Urothelium cell line (cell line): ENCODE measurements at places on chromosomes 2 and 18.
A peak's percentile ranks its signal among the peaks of the same experiment; 100 is the strongest.

DNA sequence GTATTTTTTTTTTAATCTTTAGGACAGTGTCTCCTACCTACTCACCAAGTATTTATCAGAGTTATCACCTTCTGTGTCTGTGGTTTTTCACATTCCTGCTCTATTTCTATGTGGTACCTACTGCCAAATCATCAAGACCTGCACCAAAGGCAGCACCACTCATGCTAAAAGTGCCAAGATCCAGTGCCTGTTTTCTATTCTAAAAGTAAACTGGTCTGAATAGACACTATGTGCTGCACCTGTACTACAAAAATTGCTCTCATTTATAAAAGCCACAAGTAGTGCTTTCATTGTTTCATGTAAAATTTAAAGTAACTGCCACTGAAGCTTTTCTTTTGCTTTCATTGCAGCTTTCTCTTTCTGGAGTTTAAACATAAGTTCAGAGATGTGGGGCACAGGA lies 103.9 kb upstream of the GULP1 start:
- DNase-seq = no peak

GRCh38 chr2:241067501-241068135 lies 34.5 kb downstream of the MTERF4 start:
- no peak for DNase-seq

- no peak for DNase-seq
Observed at GRCh38 chr2:48510329-48510728, 19.6 kb upstream of the STON1 start.

- no peak for DNase-seq
Observed at GRCh38 chr18:4181086-4181485, 274.0 kb downstream of the DLGAP1 start.

GRCh38 chr18:48634975-48635374 lies 96.1 kb downstream of the CTIF start:
- no peak for DNase-seq

DNA sequence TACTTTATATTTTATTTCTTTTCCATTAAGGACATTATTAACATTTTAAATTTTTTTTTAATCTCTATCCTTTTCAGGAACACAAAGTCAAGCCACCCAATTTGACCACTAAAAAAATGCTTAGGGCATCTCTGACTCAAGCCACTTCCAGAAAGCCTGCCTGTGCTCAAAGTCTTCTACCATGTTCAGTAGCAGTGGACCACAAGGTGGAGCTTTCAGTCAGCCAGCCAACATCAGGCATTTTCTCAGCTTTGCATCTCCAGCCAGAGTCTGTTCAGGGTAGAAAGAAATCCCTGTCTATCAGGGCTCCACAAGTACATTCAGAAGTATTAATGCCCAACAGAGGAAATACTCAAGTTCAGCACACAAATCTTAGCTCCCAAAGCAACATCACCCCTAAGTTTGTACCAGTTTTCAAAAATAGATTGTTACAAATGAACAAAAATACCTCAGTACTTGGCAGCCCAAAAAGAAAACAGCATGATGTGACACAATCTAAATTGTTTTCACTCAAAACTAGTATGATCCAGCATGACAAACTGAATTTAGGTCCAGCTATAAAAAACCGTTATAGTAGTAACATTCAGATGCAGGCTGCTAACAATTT lies 37.6 kb downstream of the C18orf63 start:
- peak; percentile 55 for DNase-seq

GRCh38 chr2:38251940-38252339 lies 125.1 kb downstream of the ATL2 start:
- DNase-seq = no peak

DNA sequence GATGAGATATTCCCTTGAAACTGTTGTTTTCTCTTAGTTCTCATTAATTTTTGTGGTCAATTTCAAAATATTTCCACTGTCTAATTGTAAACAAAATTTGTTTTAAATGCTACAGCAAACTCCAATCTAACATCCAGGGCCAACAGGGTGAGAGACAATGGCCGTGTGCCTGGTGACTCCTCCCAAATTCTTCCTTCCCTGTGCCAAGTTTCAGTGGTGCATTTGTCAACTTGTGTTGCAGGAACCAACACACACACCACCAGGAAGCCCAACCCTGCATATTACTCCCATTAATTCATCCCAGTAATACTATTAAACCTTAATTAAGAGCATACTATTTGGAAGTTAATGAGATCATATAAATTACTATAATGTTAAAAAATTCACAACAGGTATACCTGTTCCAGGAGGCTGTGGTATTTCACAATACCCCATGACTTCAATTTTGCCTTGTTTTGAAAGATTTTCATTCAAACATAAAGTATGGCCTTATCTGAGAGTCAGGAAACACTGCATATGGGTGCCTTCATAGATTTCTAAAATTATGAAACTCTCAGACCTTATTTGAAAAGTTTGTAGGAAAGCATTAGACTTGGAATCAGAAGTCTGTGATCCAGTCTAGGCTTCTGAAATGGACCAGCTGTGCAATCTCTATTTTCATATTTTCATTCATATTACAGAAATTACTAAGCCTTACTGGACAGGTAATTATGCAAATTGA lies 1.1 kb downstream of the SERPINB2 start:
- no peak for DNase-seq

DNA sequence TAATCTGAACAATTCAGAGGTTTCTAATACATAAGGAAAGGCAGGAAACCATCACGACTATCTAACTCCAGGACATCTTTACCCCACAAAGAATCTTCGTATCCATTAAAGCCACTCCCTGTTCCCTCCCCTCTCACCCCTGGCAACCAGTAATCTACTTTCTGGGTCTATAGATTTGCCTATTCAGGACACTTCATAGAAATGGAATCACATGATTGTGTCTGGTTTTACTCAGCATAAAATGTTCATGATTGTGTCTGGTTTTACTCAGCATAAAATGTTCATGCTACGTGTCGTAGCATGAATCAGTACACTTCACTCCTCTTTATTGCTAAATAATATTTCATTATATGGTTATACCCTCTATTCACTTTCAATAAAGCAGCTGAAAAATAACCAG lies 11.6 kb downstream of the FECH start:
- no peak for DNase-seq

DNA sequence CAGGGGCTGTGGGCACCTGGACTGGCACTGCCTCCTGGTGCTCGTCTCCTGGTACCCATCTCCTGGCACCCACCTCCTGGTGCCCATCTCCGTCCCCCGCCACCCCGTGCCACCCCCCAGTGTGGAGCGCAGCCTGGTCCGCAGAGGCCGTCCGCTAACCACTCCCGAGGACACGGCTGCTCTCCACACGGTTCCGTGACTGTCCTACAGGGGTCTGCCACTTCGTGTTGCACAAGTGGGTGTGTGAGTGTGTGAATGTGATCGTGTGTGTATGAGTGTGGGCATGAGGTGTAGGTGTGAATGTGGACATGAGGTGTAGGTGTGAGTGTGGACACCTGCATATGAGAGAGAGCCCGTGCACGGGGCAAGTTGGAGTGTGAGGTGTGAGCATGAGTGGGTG lies 119.4 kb upstream of the HS6ST1 start:
- no peak for DNase-seq

DNA sequence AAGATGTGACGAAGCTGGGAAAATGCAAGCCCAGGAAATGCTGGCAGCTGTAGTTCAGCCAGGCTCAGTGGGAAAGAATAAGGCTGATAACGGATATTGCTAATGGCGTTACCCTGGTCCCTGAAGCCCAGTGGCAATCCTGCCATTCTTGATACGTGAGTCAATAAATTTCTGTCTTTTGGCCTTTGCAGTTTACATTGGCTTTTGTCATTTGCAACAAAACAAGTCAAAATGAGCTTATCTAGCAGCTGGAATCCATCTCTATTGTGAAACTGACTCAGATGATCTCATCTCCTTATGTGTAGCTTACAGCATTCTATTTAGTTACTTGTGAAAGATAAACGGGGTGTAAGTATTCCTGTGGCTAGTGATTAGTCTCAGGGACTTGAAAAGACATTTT lies 43.8 kb downstream of the ARL6IP6 start:
- no peak for DNase-seq

DNA sequence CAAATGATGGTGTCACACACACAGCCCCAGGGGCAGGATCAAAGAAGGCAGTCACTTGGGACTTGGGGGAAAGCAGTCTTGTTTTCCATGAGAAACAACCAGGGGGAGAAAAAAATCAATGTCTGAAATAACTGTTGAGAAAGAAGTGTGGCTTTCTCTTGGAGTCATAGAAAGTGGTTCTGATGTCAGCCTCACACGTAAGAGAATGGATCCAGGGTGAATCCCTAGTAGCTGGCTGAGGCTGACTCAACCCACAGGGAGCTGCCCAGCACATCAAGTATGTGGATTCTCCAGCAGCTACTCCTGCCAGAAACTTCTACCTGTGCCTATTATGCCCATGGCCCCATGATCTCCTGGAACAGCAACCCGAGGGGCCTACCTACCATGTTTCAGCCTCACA lies 33.6 kb upstream of the ZBTB7C start:
- DNase-seq = no peak

- DNase-seq = no peak
Observed at GRCh38 chr2:105177536-105178254, 63.8 kb upstream of the GPR45 start.

DNA sequence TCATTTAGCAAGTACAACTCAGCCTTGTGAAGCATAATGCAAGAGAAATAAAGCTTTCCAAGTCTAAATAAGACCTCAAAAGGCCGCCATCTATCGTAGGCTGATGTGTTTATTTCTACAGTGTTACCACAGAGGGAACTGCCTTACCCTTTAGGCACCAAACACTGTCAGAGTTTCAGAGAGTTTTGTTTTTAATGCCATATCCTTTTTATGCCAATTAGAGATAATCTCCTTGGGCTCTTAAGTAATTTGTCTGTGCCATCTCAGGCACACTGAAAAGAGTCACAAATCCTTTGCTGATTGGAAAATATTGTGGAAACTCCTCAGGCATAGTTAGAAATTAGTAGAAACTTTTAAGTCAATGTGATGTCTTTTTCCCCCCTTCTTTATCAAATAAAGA lies 797.1 kb downstream of the SLC4A3 start:
- no peak for DNase-seq

DNA sequence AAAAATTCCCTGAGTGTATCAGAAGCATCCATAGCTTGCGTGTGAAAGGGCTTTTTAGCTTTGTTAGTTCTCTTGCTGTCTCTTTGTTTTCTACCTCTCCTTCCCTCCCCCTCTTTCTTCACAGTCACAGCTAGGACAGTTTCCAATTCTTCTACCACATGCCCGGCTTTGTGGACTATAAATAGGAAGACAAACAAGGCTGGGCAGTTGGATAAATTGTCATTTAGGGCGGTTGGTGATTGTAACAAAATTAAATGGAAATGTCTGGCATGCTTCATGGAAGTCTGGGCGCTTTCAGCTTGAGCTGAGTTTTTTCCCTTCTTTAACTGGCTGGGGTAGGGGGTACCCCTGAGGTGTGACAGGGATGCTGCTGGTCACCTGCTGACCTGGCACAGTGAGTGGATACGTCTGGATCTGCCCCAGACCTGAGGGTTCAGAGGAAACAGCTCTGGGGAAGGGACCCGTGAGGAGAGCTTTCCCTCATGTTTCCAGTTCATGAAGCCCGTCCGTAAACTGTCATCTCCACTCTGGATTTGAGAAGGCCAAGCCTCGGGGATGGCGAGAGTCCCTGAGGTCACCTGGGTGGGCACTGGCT lies 29.0 kb upstream of the GIGYF2 start:
- no peak for DNase-seq

DNA sequence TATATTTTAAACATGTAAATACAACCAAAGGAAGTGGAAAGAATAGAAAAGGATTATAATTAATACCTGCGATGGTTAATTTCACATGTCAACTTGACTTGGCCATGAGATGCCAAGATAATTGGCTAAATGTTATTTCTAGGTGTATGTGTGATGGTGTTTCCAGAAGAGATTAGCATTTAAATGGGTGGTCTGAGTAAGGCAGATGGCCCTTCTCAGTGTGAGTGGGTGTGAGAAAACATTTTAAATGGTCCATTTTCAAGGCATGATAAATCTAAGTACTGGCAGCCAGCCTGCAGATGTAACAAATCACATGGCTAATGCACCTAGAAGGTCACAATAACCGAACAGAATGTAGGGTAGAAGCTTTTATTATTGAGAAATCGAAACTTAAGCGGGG lies 99.6 kb upstream of the CDH7 start:
- DNase-seq = no peak

DNA sequence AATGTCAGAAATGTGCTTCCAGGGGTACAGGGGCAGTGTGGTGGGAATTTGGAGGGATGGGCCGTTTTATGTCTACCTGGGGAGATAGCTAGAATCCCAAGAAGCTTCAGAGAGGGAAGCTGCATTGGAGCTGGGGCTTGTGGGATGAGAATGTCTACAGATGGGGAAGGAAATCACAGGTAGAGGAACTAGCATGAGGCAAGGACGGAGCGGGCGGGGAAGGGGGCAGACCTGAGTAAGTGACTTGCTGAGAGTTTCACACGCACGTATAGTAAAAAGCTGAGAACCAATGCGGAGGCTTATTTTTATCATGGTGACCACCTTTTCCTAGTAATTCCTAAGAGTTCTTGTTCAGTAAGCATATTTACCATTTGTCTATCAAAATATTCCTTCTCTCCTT lies 6.3 kb downstream of the C2orf80 start:
- no peak for DNase-seq

DNA sequence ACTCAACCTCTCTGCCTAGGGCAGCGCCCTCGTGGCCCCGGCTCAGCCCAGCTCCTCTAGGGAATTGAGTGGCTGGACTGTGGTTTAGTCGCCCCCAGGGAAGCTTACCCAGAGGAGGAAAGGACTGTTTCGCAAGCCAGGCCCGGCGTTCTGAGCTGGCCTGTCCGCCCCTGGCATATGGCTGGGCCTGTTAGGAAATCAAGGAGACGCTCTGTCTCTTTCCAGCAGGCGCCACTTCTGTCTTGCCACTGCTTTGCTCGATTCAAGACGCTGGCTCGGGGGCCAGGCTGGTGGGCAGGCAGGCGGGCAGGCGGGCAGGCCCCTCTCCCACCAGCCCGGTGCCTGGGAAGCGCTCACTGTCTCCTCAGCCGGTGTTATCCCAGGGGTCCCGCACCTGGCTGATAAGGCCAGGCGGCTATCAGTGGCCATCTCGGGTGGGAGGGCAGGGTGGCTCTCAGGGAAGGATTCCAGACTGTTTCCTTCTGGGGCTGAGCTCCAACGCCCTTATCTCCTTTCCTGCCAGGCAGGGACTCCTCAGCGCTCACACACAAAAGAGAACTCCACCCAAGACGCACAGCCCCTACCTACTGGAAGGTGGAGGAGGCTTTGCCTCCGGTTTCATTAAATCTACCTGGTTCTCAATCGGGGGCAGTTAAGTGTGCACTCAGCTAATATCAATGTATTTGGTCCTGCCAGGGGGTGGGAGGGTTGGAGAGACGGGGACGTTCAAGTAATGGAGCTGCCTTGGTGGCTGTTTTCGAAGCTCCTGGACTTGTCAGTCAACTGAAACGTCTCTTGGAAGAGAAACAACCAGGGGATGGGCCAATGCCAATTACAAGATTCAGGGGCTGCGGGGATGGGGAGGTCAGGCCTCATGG lies 109.1 kb downstream of the SMAD7 start:
- DNase-seq = no peak
